HuH-7.5 (cell line): ENCODE measurements at places on chromosomes 12 and 14.

GRCh38 chr12:8446642-8447547 is 8.9 kb upstream of the CLEC6A start:
- no peak for DNase-seq

GRCh38 chr12:122888232-122888752 is 7.6 kb downstream of the VPS37B start:
- DNase-seq, result no peak

- DNase-seq, result no peak
These were observed 599.7 kb downstream of the SLC16A7 start for GRCh38 chr12:60195483-60195882.

DNA sequence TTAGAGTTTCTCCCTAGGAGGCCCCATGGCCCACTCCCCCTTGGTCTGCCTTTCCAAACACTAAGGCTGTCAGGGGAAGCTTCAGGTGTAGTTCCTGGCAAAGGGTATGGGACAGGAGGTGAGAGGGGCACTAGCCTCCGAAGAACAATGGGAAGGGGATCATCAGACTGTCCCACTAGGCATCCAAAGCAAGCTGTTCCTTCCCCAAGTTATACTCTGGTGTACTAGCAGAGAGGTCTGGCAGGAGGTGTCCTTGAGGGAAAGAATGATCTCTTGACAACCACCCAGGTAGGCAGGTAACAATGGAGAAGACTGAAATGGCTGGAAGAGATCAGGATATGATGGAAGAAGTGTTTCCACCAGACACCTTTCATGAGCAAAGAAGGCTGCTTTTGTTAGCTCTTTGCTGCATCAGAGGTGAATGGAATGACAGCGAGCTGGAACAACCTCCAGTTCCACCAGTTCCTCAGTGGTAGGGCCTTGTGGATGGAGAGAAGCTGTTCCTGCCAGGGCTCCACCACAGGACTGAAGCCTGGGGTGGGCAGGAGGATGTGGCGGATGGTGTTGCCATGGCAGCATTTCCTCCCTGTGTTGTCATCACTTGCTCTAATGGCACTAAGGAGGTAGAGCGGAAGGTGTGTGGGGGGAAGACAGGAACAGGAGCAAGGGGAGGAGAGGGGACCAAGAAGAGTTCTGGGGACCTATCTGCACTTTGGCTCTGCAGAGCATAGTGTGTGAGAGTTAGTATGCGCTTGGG is 2.3 kb upstream of the AGAP2 start:
- no peak for DNase-seq

DNA sequence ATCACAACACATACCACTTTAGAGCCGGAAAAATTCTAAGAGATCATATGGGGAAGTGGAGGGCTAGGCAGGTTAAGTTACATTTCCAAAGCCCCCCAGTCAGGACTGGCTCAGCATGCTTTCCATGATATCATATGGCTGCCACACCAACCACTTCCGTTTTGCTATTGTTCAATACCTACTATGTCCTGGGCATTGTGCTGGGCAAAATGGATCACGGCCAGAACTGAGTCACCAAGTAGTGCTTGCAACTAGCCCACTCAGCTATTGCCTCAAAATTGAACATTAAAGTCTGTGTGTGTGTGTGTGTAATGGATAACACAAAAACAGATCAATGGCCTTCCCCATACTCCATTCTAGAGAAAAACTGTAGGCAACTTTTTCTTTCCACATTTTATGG is 22.7 kb downstream of the WIF1 start:
- DNase-seq, result no peak

- no peak for DNase-seq
These were observed 10.6 kb upstream of the PUS1 start for GRCh38 chr12:131918311-131919050.

DNA sequence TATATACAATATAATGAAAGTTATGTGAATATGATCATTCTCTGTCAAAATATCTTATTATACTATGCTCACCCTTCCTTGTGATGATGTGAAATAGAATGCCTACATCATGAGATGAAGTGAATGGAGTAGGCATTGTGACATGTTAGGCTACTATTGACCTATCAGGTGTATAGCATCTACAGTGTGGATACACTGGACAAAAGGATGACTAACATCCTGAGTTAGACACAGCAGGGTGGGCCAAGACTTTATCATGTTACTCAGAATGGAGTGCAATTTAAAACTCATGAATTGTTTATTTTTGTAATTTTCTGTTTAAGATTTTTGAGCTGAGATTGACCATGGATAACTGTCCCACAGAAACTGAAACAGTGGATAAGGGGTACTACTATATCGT is 53.4 kb upstream of the NAV3 start:
- DNase-seq, result no peak

DNA sequence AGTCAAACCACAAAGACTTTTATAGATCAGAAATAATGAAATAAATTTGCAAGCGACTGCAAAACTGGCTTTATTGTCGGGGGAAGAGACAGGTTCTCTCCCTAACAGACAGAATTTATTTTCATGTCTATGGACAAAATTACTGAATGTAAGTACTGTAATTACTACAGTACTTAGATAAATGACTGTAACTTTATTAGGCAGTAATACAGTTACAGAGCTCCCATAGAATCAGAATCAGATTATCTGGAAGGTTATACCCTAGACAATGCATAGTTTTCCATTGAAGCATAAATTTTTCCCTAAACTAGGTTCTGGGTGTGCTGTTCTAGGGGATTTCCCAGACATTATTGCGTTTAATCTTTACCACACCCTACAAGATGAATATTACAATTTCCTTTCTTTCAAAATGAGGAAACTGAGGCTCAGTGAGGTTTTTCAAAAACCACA is 114.2 kb downstream of the C12orf75 start:
- DNase-seq, result no peak

DNA sequence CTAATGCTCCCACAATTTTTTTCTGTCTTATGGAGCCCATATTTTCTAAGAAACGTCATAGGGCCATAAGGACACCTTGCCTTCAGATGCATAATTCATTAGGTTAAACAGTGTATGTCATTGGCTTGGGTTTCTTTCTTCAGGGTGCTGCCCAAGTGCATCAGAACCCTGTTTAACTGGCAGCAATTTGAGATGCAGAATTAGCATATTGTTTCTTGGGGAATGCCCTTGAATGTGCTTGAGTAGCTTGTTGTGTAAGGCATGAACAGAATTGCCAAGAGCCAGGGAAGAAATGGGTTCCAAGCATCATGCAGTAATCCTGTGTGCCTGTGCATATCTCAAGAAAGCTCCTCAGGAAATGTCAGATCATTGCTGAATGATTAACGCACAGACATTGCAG is 277.2 kb downstream of the SYT1 start:
- no peak for DNase-seq

DNA sequence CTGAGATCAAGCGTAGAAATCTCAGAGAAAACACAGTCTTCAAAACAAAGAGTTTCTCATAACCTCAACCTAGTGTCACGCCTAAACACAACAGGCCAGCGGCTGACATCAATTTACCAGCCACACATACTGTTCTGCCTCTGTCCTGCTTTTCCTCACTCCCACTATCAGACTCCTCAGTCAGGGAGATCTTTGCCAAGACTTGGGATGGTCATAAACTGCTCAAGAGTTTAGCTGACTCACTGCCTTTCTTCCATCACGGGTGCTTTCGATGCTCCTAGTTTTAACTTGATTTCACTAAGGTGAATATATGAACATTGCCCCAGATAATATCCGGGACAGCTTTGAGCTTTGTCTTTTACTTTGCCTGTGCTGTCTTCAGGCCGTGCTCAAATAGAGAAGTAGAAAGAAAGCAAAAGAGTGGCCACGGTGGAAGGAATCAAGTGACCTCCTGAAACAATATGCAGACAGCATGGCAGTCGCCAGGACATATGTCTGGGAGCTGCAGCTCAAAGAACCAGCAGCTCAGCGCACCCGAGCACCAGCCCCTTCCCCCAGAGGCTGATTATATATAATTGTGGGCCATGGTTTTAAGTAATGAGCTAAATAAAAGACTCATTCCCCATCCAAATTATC is 12.1 kb downstream of the MDM1 start:
- no peak for DNase-seq

DNA sequence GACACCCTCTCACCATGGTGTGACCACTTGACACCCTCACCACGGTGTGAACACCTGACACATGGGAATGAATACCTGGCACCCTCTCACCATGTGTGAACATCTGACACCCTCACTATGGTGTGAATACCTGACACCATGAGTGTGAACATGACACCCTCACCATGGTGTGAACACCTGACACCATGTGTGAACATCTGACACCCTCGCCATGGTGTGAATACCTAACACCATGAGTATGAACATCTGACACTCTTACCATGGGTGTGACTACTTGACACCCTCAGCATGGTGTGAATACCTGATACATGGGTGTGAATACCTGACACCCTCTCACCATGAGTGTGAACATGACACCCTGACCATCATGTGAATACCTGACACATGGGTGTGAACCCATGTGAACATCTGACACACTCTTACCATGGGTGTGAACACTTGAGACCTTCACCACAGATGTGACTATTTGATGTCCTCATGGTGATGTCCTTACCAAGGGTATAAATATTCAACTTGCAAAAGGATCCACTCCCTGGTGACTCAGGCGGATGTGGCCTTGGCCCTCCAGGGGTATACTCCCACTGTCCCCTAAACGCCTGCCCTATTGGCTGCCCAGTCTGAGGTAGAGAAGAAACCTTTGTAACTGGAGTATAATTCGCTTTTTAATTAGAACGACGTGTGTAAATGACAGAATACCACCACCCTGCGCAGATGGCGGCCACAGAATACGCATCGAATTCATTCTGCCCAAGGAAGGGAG is 29.1 kb downstream of the RFLNA start:
- no peak for DNase-seq

DNA sequence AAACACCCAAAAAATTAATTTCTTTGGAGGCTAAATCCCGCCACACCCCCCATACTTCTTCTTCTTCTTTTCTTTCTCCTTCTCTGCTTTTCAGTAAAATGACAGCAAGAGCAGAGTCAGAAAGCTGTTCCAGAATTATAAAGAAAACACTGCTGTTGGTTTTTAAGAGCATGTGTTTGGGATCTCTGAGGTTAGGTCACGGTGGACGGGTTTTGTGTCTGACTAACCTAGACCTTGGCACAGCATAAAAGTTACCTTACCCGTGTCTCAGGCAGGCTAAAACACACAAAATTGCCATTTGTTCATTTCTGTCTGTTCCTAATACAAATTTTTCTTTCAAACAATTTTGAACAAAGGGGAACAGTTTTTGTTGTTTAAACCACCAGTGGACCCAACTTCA is 540.8 kb downstream of the NRXN3 start:
- DNase-seq, result no peak

DNA sequence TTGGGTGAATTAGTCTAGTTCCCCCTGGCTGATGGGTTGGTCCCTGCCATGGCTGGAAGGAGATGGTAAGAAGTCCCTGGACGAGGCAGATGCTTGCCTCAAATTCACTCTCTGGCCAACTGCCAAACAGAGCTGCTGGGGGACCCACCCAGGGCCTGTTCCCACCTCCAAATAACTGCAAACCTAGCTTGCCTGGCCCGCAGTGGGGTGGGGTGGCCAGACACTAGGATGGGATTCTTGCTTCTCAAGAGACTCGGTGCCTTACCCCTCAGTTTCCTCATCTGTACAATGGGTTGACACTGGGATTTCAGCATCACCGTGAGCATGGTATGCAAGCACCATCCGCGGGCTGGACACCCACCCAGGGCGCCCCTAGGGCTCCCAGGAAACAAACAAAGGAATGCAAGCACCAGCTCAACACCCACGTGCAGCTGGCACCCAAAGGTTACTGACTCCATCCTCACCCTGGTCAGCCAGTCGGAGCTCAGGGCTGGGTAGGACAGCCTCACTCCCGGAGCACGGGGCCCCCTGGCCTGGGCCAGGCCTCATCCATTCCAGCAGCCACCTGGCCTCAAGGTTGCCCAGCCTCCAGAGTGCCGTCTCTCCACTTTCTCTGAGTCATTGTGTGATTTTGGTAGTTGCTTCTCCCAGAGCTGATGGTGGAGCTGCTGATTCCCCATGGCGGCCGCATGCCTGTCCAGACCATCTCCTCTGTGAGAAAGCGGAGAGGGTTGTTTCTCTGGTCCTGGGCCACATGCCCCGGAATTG is 205.2 kb upstream of the RTL1 start:
- no peak for DNase-seq

GRCh38 chr14:68527329-68527851 is 265.5 kb downstream of the ZFP36L1 start:
- no peak for DNase-seq

GRCh38 chr14:36672095-36672494 is 10.4 kb downstream of the PAX9 start:
- DNase-seq, result no peak

- DNase-seq, result no peak
These were observed 6.7 kb upstream of the BATF start for GRCh38 chr14:75515629-75515996.

DNA sequence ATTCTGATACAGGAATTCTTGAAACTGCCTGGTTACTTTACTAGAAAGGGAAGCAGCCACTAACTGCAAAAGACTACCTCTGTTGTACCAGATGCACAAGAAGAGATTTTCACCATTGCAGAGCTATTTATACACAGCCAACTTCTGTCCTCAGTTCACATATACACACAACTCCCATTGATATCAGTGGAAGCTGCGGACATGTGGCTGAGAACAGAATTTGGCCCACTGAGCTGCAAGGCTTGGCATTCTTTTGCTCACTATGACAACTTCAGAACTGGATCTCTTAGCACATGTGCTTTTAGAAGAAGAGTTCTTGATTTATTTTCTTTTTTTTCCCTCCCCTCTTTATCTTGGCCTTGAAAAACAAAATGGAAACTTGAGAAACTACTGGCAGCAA is 28.3 kb downstream of the PTPRO start:
- DNase-seq, result no peak

DNA sequence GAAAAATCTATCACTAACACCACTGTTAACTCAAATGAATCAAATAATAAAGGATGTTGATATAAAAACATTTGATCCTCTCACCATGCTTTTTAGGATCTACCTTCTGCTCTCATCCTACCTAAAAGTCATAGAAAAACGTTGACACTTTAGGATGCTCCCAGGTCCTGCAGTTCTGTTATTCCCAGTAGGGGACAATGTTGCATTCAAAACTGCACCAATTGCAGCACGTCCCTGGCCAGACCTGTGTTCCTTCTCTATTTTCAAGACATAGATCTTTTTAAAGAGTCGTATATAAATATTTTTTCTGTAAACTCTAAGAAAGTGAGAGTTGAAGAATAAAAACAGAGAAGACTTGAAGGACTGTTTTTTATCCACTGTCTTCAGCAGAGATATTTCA is 8.8 kb downstream of the AICDA start:
- no peak for DNase-seq

DNA sequence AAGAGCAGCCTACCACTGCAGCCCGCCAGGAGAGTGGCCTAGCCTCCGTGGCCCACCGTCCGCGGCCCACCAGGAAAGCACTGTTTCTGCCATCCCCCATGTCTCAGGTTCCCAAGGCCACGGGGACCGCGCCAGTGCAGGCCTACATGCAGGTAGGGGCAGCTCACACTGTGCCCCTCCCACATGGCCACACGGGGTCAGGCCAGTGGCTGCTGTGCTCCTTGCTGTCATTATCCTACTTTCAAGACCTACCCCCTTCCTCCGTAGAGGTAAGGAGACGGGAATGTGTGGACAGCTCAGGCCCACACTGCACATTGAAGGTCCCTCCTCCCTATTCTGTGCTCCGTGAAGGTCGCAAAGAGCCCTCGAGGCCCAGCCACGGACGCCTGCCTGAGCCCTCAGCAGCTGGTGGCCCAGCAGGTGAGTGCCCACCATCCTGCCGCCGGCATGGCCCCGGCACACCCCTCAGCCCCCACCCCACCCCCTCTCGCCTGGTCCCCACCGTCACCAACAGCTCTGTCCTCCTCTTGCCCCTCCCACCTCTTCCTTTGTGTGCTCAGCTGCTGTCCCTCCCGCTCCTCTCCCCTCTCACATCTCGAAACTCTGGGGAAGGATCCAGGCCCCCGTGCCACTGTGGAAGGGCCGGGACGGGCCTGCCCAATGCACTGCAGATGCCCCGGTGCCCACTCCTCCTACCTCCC is 10.0 kb downstream of the DDX51 start:
- no peak for DNase-seq
